DMS 273 treated with DMSO at 0.1 percent for 48 hours (cell line): ENCODE measurements at places on chromosomes 1 and 21.
A peak's percentile ranks its signal among the peaks of the same experiment; 100 is the strongest.

DNA sequence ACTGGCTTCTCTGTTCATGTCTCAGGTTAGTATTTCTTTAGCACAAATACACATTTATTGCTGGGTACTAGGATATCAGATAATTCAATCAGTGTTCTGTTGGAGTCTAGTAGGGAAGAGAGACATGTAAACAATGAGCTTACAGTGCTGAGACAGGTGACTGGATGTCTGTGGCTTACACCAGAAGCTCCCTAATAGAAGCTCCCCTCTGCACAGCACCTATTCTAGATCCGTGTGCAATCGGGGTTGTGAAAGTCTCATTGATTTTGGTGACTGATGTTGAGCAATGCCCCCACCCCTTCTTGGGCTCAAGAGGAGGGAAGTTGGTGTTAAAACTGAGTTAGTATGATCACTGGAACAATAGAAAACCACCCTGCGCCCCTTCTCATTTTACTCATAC, 279.2 kb downstream of the RPS6KC1 start:
- DNase-seq, result no peak

DNA sequence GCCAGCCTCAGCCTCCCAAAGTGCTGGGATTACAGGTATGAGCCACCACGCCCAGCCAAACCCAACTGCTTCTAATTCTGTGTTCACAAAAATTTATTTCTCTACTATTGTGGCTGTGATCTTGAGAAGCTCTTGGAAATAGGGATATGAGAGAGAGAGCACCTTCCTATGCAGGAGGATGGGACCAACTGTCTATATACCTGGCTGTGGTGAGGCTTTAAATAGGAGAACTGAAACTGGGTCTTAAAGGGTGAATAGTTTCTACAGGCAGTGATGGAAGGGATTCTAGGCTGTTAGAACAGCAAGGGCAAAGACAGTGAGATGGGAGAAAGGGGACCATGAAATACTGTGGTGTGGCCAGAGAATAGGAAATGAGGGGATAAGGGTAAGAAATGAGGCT, 8.3 kb upstream of the PTCH2 start:
- DNase-seq, result no peak

DNA sequence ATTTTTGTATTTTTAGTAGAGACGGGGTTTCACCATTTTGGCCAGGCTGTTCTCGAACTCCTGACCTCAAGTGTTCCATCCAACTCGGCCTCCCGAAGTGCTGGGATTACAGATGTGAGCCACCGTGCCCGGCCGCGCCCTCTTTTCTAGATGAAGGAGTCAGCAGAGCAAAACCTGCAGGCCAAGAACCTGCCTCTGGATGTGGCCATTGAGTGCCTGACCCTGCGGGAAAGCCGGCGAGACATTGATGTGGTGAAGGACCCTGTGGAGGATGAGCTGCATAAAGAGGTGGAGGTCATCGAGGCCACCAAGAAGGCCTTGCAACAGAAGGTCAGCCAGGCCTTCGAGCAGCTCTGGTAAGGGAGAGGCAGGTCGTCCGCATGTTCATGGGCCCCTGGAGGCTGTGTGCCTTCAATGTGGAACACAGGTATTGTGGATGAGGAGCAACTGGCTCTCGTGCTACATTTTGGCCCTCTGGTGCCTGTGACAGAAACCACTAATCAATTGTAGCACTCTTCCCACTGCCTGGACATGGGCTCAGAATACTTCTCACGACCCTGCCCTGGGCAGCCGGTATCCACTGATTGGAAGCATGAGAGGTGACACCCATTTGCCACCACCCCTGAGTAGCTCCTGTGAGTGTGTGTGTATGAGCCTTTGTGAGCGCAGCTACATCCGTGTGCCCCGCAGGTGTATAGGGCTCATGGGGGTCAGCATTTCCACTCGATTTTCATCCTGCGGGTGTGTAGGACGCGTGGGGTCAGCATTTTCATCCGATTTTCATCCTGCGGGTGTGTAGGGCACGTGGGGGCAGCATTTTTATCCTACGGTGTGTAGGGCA, 2.0 kb downstream of the TEKT2 start:
- no peak for DNase-seq

GRCh38 chr1:37410815-37411214, 63.6 kb upstream of the ZC3H12A start:
- no peak for DNase-seq

- DNase-seq, result no peak
Measured at GRCh38 chr1:185560760-185561159, 173.4 kb upstream of the HMCN1 start.

- DNase-seq, result no peak
Measured at GRCh38 chr1:204278958-204279357, 65.2 kb upstream of the GOLT1A start.

DNA sequence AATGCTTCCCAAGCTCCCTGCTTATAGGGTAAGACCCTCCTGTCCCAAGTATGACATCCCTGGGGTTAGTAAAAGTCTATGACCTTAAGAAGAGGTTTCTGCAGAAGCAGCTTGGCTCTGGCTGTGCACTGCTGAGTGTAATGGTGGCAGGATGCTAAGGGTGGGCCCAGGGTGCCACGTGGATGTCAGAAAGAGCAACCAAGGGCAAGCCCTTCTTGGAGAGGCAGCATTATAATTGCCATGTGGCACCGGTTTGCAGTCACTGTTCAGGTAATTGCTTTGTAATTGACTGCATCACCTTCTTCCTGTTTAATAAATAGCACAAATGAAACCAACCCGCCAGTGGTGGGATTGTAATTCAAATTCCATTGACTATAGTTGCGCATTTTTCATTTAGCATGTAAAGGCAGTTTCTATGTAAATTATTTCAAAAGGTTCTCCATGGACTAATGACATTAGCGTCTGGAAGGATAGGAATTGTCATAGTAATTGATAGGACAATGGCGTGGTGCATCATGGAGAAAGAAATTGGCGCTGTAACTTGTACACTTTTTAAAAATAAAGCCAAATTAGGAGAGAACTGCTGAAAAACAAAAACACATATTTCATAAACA, 490.6 kb upstream of the VAMP3 start:
- DNase-seq, result no peak

DNA sequence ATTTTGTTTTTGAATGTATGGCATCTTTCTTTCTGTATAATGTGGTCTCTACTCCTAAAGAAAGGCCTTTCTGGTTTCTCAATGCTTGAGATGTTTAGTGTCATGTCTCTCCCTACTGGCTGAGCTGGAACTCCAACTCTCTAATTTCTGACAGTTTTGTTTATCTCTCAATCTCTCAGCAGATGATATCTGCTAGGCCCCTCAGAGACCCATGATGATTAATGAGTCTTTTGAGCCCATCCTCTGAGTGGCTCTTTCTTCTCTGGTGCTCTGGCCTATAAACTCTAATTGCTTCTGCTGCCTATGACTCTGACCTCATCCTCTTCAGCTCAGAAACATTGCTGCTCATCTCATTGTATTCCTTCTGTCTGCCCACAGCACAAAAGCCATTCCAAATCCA, 46.6 kb downstream of the CRB1 start:
- no peak for DNase-seq

- DNase-seq, result no peak
Measured at GRCh38 chr1:87666681-87667080, 338.0 kb downstream of the LMO4 start.

GRCh38 chr1:39363267-39363666, 128.2 kb upstream of the BMP8A start:
- DNase-seq, result no peak

GRCh38 chr1:2632051-2632430, 775 bp downstream of the MMEL1 start:
- DNase-seq, result no peak

GRCh38 chr1:248471154-248471553, 2.0 kb upstream of the OR2T3 start:
- DNase-seq, result no peak

DNA sequence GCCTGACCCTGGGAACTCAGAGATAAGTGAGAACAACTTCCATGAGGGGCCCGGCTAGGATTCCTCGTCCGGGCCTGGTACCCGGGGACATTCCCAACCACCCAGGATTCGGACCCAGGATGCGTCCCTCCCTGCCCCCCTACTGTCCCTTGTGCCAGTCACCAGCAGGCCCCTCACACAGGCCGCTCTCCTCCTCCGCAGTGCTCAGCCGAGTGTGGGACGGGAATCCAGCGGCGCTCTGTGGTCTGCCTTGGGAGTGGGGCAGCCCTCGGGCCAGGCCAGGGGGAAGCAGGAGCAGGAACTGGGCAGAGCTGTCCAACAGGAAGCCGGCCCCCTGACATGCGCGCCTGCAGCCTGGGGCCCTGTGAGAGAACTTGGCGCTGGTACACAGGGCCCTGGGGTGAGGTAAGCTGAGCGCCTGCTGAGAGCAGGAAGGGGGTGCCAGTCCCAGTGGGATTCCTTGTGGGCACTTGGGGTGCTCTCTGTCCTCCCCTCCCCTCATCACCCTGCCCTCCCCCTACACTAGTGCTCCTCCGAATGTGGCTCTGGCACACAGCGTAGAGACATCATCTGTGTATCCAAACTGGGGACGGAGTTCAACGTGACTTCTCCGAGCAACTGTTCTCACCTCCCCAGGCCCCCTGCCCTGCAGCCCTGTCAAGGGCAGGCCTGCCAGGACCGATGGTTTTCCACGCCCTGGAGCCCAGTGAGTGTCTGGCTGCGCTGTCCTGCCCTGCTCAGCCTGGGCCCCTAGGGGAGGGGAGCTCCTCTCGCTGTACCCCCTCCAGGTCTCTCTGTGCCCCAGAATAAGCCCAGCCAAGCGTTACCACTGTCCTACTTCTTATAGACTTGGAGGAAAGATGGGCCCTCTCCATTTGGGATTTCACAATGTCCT, 9.8 kb downstream of the ADAMTSL4 start:
- no peak for DNase-seq

GRCh38 chr1:201925301-201925567, 21.1 kb downstream of the LMOD1 start:
- peak; percentile 17 for DNase-seq

DNA sequence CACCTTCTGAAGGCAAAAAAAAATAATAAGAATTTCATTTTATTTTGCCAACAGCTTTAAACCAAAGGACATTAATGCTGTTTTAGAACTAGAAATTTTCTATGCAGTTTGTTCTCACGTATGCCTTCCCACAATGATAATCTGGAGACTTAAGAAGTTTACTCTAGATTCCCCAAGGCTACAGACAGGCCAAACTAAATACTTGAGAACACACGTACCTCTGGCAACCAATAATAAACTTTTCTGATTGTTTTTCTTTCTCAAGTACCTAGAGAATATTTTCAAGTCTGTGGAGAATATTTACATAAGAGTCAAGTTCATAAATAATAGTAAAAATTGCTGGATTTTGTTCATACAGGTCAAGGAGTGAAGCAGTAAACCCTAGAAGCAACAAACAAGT, 15.9 kb downstream of the CLDN8 start:
- DNase-seq, result no peak

- no peak for DNase-seq
Measured at GRCh38 chr1:233512538-233512937, 101.4 kb upstream of the KCNK1 start.

GRCh38 chr1:83942914-83943313, 56.0 kb downstream of the TTLL7 start:
- no peak for DNase-seq

DNA sequence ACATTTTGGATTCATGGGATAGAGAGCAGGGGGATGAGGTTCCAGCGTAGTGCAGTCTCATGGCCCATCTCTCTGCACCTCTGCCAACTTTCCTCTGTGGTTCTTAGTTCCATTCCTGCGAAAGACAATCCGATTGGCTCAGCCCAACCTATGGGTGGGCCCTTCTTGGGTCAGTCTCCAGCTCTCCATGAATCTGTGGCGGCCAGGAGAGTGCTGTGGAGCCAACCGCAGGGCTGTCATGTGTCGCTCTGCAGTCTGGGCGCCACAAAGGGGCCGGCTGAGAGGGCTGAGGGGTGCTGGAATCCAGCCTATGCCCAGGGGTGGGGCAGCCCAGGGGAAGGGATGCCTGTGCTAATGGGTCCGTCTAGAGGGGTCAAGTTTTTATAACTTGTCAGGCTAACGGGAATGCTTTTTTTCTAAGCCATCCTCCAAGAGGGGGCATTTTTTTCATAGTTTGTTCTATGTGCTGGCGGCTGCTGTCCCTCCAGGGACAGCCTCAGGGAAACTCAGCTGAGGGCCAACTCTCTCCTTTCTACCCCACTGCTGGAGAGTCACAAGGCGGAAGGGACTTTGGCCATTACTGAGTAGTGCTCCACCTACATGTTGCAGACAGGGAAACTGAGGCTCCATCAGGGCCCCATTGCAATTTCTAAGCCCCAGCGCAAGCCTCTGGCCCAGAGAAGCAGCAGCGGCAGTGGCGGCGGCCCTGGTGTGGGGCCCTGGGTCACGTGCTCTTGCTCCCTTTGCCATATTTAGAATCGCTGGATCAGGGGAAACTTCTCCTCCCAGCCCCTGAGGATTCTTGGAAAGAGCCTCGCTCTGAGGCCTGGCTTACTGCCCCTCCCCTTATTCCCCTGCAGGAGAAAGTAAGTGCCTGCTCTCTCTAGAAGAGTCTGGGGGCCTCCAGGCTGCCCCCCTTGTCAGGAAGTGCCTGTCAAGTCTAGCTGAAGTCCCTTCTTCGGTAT, 23.4 kb downstream of the KCNQ4 start:
- DNase-seq, result no peak

DNA sequence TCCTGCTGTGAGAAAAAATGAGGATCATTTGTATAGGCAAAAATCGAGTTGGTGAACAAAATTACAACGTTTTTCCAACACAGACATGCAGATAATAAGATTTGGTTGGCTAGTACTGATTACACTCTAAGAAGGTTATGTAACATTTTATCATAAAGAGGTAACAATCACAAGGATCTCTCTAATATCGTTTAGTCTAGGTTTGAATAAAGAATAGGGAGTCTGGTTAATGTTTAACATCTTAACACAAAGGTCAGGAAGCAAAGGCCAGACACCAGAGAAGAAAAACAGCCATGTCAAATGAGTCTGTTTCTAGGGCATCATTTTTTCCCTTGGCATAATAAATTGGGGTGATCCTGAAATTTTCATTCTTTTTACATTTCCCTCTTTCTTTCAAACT, 207.4 kb upstream of the CHRM3 start:
- no peak for DNase-seq

DNA sequence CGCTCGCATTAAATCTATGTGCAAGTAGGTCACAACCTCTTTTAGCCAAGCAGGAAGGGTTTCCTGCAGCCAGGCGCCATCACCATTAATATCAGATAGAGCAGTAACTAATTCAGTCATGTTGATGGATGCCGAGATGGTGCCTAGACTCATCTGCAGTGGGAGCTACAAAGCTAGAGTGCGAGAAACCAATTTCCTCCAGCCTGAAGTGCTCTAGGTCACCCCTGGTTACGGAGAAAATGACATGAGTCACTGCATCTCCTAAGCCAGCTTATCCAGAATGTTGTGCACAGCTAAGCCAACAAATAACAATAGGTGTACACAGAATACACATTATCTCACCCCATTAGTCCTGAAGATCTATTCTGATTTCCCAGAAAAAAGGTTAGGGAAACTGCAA, 36.0 kb downstream of the OVAAL start:
- no peak for DNase-seq

GRCh38 chr21:45049714-45050344, 24.6 kb upstream of the ADARB1 start:
- no peak for DNase-seq

GRCh38 chr1:35535243-35535642, 22.0 kb downstream of the KIAA0319L start:
- no peak for DNase-seq
